Kidney capillary endothelial cell (primary cell): ENCODE measurements at places on chromosomes 11 and 22.

- no peak for DNase-seq
These were observed 10.9 kb upstream of the MPEG1 start for GRCh38 chr11:59223611-59224010.

DNA sequence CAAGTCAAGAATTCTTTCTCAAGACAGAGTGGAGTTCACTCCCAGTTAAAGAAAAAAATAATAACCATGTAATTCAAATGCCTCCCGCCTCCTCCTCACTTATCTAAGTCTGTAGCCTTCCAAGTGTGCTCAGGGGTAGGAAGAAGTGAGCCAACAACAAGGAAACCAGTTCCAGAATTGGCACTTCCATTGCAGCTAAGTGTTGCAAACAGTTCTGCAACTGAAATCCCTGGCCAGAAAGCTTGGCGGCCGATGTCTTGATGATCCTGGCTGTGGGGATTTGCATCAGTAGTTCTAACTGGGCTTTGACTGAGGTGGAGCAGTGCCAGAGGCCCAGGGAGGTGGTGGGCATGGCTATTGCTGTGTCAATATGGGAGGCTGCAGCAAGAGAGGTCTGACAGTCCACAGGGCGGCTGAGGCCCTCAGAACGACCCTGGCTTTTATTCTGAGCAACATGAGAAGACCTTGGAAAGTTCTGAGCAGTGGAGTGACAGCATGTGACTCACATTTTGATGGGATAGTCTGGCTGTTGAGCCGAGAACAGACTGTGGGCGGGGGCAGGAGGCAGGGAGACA lies 19.2 kb downstream of the DHCR7 start:
- DNase-seq: no peak

- DNase-seq: no peak
These were observed 6.0 kb downstream of the PDXP start for GRCh38 chr22:37664249-37665101.

DNA sequence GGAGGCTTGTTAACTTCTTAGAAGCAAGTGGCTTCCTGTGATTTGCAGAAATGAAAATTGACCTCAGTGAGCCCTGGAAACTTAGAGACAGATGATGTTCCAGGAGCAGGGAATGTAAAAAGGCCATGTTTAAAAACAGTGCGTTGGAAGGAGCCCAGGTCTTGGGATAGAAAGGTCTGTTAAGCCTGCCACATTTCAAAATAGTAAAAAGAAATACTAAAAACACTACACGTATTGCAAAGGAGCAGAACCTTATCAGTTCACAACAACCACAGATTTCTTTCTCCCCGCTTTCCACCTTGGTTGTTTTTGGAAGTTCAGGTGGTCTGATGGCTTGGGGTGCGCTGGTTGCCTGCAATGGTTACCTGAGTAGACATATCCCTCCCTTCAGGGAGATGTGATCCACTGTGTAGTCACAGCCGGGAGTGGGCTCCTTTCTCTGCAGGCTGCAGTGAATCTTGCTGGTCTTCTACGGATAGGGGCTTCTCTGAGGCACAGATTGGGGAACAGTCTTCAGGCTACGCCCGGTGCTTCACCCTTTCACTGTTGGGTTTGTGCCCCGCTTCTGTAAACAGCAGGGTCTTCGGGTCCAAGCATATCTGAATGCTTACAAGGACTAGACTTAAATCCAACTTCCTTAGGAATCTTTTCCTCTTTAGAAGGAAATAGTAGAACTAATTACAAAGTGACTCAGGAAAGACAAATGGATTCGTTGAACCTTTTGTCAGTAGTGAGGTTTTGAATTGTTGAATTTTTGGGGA lies 1.9 kb downstream of the TEAD1 start:
- peak; percentile 40 for DNase-seq

- DNase-seq: no peak
These were observed 42.2 kb downstream of the POLD3 start for GRCh38 chr11:74634537-74634936.

DNA sequence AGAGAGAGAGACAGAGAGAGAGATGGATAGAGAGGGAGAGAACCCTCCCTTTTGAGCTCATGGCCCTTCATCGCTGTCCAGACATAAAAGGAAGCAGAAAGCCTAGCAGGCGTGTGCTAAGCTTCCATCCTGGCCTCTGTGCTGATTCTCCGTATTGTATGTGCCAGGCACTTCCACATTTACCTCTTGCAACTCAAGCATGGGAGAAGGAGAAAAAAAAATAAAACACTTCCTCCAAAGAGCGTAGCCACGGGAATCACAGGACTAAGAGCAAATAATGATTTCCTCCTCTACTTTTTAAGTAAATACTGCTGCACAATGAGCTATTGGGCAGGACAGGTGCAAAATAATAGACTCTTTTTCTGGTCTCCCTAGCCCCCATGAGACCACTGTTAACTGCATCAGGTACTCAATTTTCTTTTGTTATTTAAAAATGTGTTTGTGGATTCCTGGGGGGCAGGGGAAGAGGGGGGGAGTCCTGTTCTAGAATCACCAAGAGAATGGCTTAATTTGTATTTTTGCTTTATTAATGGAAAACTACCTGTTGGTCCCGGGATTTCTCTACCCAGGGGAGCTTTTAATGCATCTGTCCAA lies 154.3 kb downstream of the NXPE2 start:
- DNase-seq: no peak

DNA sequence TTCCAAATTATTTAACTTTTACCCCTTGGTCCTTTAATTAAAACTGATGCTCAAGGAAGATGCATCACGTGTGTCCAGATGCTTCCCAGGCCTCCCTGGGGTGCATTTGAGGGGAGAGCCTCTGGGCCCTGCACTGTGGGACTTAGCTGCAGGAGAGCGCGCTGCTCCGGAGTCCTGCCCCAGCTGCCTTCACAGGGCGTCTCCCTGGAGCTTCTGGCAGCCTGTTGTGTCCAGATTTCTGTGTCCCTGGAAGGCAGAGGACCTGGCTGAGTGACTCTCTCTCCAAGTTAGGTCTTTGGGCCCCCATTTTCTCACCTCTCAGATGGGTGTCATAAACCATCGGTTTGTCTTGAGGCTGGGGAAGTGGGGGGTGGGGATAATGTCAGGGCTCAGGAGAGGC lies 3.0 kb downstream of the ARHGAP8 start:
- DNase-seq: no peak

GRCh38 chr11:134243913-134244312 lies 9.2 kb downstream of the THYN1 start:
- no peak for DNase-seq

- no peak for DNase-seq
These were observed 40.8 kb upstream of the LMO2 start for GRCh38 chr11:33932721-33933120.

GRCh38 chr22:45686004-45686403 lies 14.4 kb downstream of the ATXN10 start:
- DNase-seq: no peak

DNA sequence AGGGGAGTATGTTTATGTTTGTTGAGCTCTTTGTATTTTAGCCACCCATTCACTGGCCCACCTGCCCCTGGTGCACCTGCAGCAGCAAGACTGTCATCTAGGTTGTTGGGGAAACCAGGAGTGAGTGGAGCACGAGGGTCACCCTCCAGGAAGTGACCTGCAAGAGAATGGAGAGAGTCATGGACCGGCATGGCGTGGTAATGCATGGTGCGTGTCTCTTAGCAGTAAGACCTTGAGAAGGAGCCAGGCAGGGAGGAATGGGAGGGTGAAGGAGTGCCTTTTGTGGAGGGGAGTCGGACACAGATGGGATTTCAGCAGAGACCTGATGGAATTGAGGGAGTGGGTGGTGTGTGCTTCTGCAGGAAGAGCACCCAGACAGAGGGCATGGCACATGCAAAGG lies 37.9 kb downstream of the KCNQ1 start:
- DNase-seq: no peak

DNA sequence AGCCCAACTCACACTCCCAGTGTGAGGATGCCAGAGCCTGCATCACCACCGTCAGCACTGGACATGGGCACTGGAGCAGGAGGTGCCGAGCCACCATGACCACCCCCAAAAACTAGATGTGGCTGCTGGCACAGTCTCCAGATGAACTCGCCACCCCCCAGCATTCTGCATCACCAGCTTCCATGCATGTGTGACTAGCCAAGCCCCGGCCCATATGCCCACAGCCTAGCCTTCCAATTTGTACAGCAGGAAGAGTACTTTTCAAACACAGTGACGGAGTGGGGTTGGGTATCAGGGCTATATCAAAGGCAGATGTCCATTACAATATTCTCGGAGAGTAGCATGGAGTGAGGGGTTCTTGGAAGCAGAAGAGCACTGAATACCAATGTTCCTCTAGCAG lies 62.9 kb downstream of the SMCO4 start:
- DNase-seq: no peak

DNA sequence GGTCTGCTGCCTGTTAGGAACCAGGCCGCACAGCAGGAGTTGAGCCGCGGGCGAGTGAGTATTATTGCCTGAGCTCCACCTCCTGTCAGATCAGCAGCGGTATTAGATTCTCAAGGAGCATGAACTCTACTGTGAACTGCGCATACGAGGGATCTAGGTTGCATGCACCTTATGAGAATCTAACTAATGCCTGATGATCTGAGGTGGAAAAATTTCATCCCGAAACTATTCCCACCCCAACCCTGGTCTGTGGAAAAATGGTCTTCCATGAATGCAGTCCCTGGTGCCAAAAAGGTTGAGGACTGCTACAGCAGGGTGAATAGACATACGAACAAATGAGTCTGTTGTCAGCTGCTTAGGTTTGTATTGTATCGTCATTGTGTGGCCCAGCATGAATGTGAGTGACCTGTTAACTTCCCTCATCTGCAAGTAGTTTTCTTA lies 29.8 kb downstream of the RNF141 start:
- DNase-seq: no peak
